ENCODE measurements at places on chromosomes 16 and 17. TPM values are rescaled to one million over a fixed set of nuclear protein-coding genes. Genes with fewer than 3 reads are reported as not detected.

METRNL gene
- total RNA-seq, result 114 TPM

PLCG2 gene
- under 0.01 TPM for total RNA-seq

RHBDL1 gene
- 4.4 TPM for total RNA-seq

TRIM37 gene
- 15.4 TPM for total RNA-seq

CWC25 gene
- 10.5 TPM for total RNA-seq

SYNGR3 gene
- total RNA-seq, result 1.4 TPM

Data from pericardium fibroblast (primary cell).